Kidney capillary endothelial cell (primary cell): ENCODE measurements at places on chromosomes 6 and 20.
A peak's percentile ranks its signal among the peaks of the same experiment; 100 is the strongest.

- DNase-seq, result no peak
Measured at GRCh38 chr20:9999645-10000044, 35.1 kb upstream of the ANKEF1 start.

- DNase-seq, result no peak
Measured at GRCh38 chr6:84356907-84357306, 129.5 kb upstream of the CEP162 start.

- DNase-seq, result no peak
Measured at GRCh38 chr6:130730600-130730999, 96.6 kb upstream of the SMLR1 start.

DNA sequence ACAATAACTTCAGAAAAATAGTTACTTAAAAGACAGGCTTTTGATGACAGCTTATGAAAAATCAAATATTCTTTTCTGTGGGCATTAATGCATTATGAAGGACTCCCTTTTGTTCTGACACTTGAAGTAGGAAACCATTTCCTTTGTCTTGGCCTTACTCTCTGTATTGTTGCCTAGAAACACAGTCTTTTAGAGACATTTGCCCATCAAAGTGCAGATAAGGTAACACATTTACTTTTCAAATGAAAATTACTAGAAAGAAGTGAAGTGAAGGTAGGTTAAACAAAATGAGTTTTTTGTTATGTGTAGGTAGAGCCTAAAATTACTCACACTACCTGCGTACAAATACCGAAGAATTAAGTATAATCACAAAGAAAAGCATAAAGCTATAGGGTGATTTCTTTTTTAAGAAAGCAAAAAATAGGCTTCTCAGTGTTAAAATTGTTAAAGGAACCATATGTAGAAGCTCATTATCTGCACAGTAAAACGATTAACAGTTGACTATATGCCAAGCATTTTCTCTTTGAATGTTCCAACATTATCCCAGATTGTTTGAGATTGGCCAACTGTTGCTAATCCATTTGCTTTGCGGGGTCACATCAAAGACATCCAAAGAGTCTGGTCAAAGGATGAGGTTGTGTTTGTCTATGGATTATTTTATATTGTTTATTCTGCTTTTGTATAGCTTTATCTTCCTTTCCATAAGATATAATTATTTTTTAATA is 542.0 kb upstream of the RNF217 start:
- no peak for DNase-seq

- no peak for DNase-seq
Measured at GRCh38 chr6:136890194-136890839, 31.8 kb upstream of the SLC35D3 start.

DNA sequence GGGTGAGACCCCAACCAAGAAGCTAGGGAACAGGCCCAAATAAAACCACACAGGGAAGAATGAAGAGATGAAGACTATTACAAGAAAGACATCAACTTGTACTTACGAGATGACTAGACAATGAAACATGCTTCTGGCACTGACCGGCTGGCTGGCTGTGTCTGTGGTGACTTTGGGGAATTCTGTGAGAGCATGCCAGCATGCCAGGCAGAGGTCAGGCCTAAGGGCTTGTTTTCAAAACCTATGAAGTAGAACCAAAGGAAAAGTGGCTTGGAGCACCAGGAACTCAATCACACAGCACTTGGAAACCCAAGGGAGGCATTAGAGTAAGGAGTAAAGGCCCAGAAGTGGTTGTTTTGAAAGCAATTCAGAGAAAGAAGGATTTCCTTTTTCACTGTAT is 28.4 kb upstream of the GSTA3 start:
- no peak for DNase-seq

DNA sequence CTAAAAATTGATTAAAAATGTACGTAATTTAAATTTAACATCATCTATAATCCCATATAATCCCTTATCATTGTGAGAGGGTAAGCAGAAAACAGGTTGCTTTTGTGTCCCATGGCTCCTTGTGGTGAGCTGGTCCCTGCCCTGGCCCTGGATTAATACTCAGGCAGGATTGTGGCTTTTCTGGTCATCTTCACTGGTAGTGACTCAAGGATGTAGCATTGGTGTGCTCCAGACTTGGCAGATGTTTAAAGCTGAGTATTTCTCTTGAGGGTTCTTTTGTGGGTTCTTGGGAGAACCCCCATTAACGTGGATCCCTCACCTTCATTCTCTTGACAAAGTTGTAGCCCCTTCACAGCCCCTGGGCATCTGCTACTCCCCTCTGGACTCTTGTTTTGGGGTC is 39.3 kb downstream of the SNRNP48 start:
- no peak for DNase-seq

DNA sequence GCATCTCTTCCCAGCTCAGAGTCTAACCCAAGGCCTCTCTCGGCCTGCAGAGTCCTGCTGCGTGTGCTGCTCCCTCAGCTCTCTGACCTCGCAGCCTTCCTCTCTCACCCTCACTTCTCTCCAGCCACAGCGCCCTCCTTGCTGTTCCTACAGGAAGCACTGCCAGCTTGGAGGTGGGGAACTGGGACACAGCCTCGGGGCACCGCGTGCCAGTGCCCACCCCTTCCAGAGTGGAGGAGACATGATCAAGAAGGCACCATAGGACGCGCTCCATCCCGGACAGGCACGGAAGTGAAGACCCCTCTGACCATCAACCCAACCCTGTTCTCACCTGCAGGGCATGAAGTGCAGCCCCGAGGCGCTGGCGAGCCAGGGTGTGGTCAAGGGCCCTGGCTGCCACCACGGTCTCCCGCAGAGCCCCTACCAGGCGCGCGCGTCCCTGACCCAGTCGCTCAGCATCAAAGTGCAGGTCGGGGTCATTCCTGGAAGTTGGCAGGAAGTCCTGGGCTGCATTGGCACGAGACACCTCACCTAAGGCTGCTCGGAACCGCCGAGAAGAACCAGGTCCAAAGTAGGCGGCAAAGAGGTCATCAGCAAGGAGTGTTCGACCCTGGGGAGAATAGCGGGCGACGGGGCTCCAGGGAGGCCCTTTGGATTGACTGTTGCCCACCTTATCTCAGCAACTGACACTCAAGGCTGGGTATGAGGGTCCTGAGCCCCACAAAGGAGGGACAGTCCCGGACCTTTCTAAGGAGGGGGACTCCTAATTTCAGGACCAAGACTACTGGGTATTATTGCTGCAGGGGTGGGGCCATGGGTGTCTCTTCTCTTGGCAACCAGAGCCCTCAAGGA is 1.3 kb downstream of the VWA7 start:
- no peak for DNase-seq

DNA sequence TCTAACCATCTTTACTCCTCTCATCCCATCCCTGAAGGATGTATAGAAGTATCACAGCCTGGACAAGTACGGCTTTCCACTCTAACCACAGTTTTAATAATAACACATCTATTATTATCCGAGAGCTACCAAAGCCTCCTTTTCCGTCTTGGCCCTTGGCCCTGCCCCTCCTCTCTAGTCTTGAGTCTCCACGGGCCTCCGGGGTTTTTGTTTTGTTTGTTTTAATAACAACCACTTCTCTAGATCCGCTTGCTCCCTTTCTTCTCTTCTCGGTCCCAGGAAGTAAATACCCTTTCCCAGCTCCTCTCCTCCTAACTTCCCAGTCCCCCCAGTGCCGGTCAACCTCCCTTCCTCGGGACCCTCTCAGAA is 661 bp downstream of the LCA5 start:
- peak; percentile 18 for DNase-seq

DNA sequence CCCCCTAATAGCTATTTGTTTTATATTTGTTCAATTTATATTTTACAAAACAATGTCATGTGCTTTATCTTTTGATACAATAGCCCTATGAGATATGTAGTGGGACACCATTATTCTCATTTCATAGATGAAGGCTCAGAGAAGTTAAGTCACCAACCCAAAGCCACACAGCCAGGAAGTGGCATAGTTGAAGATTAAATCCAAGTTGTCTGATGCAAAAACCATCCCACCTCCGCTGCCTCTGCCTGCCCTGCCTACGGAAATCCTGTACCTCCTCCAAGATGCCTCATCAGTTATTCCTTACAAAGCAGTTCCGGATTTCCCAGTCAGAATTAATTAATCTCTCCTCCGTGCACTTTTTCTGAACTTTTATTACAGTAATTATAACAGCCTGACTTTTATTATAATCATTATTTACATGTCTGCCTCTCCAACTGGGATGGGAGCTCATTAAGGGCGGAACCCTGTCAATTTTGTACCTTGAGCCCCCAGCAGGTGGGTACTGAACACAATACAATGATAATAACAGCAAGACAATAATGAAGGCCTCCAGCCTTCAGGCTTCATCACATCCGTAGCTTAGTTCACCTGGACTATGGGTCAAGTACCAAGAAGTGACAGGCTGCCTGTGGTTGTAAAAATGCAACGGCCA is 54.7 kb downstream of the LRFN2 start:
- no peak for DNase-seq

- DNase-seq, result no peak
Measured at GRCh38 chr6:170134031-170134470, 156.8 kb downstream of the DLL1 start.

- peak; percentile 40 for DNase-seq
Measured at GRCh38 chr20:57938158-57939108, 228.6 kb upstream of the PMEPA1 start.

DNA sequence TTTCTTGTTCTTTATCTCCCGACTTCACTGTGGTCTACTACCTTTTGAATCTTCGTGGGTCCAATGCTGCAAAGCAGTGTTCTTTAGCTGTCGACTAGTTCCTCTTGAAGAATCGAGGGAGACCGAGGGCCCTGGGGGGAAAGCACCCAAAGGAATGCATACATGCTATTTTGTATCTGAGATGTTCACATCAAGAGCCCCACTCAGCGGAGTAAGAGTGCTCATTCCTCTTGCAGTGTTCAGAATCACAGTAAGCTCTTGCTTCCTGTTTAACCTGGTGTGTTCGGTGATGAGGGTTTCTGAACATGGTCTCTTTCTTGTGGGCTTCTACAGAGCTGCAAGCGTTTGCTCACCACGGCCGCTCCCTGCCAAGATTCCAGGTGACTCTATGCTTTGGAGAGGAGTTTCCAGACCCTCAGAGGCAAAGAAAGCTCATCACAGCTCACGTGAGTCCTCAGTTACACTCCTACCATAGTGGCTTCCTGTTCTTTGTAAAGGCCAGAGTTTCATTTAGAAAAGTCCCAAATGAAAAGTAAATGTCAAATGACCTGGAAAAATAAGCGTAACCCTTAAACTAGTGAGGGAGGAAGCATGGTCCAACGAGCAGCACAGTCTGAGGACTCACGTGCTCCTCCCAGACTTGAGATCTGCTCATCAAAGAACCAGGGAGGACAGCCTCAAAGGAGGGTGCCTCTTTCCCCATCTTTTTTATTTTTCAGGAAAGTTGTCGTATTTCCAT is 13.3 kb downstream of the IRF4 start:
- DNase-seq, result no peak

- DNase-seq, result no peak
Measured at GRCh38 chr20:39009348-39009747, 47.2 kb downstream of the DHX35 start.

DNA sequence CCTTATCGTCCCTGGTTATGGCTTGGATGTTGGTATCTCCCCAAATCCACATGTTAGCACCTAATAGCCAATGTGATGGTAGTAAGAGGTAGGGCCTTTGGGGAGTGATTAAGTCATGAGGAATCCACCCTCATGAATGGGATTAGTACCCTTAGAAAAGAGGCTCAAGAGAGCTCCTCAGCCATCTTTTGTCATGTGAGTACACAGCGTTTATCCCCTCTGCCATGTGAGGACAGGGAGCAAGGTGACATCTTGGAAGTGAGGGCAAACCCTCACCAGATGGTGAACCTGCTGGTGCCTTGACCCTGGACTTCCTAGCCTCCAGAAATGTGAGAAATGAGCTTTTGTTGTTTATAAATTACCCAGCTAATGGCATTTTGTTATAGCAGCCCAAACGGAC is 16.1 kb upstream of the SIRPB2 start:
- DNase-seq, result no peak
